ENCODE measurements at places on chromosomes 5 and 9.

- DNase-seq = no peak
Observed at GRCh38 chr9:89548071-89548638, 50.2 kb upstream of the SEMA4D start.

GRCh38 chr5:172486451-172486850, 32.1 kb upstream of the SH3PXD2B start:
- no peak for DNase-seq

DNA sequence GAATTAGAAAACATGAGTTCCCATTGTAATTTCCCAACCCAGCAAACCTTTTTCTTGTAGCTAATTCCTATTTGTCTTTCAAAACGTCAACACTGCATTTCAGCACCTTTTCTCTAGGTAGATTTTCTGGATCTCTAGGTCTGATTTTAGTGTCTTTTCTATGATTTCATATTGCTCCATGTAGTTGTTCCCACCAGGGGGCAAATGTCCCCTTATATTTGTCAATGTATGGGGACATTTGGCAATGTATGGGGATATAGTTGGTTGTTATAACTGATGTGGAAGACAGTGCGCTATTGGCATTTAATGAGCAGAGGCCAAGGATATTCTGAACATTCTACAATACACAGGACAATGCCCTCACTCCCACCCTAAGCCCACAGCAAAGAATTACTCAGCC, 273.9 kb upstream of the ADRA1B start:
- no peak for DNase-seq

GRCh38 chr5:89267788-89268187, 384.8 kb upstream of the MEF2C start:
- no peak for DNase-seq

GRCh38 chr9:128103589-128103962, 24.0 kb downstream of the PTGES2 start:
- DNase-seq = no peak

- DNase-seq = no peak
Observed at GRCh38 chr9:127874301-127875221, 2.9 kb downstream of the AK1 start.

DNA sequence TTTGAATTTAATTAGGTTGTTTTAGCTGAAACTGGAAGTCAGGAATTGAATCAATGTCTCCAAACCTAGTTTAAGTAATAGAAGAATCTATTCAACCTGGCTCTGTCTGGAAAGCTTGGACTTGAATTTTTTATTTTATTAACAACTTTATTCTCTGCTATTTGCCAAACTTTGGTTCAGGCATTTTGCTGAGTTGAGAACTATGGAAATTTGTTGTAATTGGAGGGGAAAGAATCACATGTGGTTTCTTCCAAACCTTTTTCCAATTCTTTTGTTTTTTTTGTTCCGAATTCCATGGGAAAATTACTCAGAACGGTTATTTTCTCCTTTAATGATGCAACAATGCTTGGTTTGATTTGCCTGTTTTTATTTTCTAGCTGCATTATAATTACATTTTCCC, 98.2 kb upstream of the RPS23 start:
- DNase-seq = no peak

GRCh38 chr5:92402045-92402444, 1018.9 kb upstream of the ARRDC3 start:
- no peak for DNase-seq

GRCh38 chr5:31285025-31285424, 91.5 kb downstream of the CDH6 start:
- DNase-seq = no peak

- DNase-seq = no peak
Observed at GRCh38 chr9:129237164-129237611, 59.1 kb upstream of the IER5L start.

DNA sequence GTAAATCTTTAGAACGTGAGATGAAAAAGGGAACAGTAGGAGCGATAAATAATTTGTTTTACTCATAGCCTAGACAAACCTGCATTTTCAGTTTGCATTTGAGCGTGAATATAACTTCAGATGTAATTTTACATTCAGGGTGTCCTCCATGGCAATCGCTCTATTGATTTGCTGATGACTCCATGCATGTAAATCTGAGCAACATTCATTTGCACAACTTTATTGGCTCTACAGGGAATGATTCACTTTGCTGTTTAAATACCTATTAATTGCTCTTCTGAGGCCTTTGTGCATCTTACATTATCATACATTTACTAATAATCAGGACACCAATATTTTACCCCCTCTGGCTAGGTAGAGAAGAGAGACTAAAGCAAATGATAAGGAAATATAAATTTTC, 122.2 kb downstream of the EGFLAM start:
- no peak for DNase-seq

GRCh38 chr5:74231697-74232096, 408.8 kb downstream of the ENC1 start:
- no peak for DNase-seq

GRCh38 chr5:109322694-109323093, 87.1 kb downstream of the PJA2 start:
- DNase-seq = no peak

DNA sequence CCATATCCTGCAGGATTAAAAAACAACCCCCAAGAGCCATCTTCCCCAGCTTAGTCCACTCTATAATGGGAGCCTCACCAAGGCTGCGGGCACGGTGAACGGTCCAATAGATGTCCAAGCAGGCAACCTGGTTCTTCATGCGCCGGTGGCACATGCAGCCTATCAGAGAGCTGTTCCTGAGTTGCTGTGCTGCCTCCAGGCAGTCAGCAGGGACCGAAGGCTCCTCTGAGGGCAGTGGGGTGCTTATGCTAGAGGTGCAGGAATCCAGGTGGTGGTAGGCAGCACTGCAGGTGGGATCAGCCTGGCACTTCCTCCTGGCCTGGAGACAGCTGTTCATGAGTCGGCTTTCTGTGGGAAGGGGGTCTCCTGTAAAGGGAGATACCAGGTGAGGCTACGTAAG, 10.2 kb downstream of the GFRA3 start:
- no peak for DNase-seq

Data from NCI-H1436 (cell line).